ENCODE measurements at places on chromosomes 11 and 22.
A peak's percentile ranks its signal among the peaks of the same experiment; 100 is the strongest.

GRCh38 chr11:97751405-97751804 lies 1269.3 kb upstream of the CNTN5 start:
- DNase-seq = no peak

GRCh38 chr22:18947905-18948304 lies 11.8 kb upstream of the PRODH start:
- no peak for DNase-seq

DNA sequence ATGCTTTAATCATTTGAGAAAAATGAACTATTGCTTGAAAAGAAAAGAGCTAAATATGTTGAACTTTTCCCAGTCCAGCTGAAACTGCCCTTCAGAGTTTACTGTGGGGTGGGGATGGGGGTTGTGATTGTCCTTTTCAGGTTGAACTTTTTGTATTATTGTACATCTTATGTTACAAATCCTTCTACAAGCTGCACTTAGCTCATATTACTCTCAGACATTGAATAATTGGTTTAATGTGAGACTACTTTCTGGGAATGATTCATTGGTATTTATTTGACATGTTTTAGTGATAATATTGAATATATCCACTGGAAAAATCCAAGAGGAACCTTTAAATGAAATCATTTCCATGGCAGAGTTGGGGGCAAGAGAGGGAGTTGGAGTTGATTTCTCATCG lies 84.9 kb downstream of the ATXN10 start:
- DNase-seq = no peak

GRCh38 chr22:37276776-37277175 lies 5.5 kb upstream of the CYTH4 start:
- DNase-seq = no peak

- no peak for DNase-seq
Observed at GRCh38 chr11:12893787-12894672, 115.1 kb upstream of the RASSF10 start.

GRCh38 chr11:120168960-120169681 lies 31.2 kb upstream of the TRIM29 start:
- DNase-seq = no peak

GRCh38 chr11:84313830-84314359 lies 1027.7 kb upstream of the CCDC90B start:
- DNase-seq = no peak

GRCh38 chr11:114348200-114349191 lies 51.8 kb downstream of the C11orf71 start:
- DNase-seq = peak; percentile 72

DNA sequence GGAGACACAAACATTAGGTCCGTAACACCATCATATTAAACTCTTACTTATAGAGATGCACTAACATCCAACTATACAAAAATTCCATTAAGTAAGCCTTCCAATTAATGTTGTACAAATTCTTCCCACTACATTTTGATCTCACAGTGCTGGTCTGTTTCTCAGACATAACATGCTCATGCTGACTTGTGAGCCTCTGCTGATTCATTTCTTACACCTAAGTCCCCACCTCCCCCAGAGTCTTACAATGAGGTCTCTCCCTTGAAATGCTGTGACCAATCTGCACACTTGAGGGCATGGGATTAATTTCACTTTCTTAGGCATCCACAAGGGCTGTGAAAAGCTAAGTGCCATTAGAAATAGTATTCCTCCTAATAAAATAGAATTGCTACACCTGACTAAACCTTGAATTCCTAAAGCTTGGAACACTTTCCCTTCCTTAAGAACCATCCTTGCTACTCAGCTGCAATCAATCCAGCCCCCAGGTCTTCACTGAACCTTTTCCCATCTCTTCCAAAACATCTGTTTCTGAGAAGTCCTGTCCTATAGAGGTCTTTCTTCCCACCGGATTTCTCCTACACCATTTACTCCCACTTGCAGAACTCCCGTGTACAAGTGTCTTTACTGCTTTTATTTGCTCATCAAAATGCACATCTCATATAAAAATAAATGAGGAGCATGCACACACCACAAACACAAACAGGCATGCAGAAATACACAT lies 2.0 kb downstream of the HBG1 start:
- no peak for DNase-seq

DNA sequence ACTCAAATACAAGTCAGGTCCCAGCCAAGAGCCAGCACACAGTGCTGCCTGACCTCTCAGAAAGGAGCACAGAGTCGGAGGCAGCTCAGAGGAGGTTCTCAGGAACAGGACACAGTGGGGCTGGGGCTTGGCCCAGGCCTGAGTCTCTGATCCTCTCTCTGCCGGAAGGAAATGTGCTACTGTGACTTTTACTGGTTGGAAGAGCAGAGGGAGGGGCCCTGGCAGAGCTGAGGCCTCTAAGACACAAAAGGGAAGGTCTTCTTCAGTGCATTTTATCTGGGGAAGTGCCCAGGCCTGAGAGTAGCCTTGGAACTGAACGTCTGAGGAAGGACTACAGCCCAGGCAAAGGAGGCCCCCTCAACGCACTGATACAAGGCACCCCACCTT lies 16.2 kb upstream of the CASTOR1 start:
- DNase-seq = no peak

- DNase-seq = no peak
Observed at GRCh38 chr11:107858217-107859070, at the start of gene SLC35F2. Gene SLC35F2 (minus strand): TSS chr11:107858787. CDS start chr11:107858767, 20 bp downstream.

DNA sequence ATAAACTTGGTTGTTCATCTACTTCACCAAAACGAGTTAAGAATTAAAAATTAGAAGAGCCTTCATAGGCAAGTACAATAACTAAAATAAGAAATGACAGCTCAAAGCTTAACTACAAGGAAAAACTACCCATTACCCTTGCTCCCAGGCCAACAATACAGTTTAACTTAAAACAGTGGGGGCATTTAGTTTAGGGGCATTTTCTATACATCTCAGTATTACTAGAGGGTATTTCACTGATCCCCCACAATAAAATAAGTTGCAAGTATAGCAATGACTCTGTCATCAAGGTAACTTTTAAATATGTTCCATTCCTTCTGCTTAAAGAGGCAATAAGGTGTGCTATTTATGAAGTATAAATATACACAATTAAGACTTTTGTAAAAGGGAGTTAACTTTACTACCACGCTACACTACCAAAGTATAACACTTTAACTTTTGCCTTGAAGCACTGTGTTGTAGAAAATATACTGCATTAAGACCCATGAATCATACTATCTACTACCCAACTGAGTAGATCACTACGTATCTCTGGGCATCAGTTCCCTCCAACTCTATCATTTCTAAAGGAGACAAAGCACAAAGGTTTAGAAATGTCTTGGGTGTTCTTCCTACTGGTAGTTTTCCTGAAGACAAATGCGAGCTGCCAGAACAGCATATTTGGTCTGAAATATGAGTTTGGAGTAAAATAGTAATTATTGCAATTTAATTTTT lies 29.8 kb downstream of the CHORDC1 start:
- DNase-seq = no peak

- no peak for DNase-seq
Observed at GRCh38 chr11:5504403-5504921, 5.3 kb downstream of the UBQLN3 start.

DNA sequence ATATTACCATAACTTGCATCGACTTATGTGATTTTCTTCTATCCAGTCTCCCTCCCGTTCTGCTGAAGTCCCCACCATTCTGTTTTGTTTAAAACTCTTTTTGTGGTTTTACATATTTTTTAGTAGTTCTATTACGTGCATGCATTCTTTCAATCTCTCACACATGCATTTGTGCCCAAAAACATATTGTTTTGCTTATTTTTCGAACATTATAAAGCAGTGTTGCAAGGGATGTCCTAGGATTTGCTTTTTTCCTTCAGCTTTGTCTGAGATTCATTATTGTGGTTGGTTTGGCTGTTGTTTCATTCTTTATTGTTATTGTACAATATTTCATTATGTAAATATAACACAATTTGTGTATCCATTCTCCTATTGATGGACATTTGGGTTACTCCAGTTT lies 235.7 kb downstream of the DYNC2H1 start:
- no peak for DNase-seq

- DNase-seq = no peak
Observed at GRCh38 chr11:94958121-94958696, 15.1 kb downstream of the CWC15 start.

DNA sequence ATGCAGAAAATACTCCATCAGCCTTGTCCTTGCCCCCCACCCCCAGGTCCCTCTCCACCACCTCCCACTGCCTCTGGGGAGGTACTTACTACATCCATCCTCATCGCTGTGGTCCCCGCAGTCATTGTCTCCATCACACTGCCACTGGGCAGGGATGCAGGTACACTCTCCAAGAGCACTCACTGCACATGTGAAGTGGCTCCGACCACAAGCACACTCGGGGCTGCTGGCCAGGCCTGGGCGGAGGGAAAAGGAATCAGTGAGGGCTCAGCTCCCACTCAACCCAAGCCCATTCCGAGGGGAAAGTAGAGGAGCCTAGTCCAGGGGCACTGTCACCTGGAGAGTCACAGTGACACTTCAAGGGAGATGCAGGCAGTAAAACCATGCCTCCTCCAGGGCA lies 15.7 kb downstream of the LRP4 start:
- no peak for DNase-seq

GRCh38 chr11:104968856-104969776 lies 742 bp upstream of the CASP4 start:
- peak; percentile 6 for DNase-seq

DNA sequence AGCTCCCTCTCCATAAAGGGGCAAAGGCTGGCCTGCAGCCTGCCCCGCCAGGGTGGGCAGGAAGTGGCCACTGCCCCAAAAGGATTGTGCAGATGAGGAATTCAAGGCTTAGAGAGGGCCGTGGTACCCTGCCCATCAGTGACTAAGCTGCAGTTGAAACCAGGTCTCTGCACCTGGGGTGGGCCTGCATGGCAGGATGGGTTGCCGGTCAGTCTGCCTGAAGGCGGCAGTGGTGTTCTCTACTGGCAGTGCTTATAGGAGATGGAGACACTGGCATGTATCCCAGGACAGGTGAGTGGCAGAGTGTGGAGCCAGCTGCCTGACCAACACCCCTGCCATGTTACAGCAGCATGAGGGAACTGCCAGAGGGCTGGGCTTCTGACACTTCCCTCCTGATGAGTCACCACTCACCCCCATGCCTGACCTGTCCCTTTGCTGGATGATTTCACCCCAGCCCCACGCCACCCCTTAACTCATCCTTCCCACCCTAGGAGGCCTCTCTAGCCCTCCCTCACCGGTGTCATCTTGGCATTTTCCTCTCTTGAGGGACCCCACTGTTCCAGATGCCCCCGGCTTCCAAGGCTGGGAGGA lies 70.2 kb upstream of the LMO1 start:
- DNase-seq = no peak

DNA sequence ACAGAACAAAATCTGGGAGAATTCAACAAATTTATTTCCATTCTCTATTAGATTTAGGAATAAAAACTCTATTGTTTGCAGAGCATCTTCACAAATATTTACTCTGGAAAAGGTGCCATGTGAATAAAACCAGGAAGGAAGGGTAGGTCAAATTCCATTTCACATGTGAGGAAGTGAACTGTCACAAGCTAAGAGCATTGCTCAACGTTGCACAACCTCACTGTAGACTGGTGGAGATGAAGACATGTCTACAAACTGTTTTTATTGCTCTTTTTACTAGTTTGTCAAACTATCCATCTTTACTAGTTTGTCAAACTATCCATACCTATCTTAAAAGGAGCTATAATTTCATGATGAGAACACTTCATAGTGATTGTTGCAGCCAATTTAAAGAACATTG lies 236.4 kb downstream of the CNTN5 start:
- no peak for DNase-seq

DNA sequence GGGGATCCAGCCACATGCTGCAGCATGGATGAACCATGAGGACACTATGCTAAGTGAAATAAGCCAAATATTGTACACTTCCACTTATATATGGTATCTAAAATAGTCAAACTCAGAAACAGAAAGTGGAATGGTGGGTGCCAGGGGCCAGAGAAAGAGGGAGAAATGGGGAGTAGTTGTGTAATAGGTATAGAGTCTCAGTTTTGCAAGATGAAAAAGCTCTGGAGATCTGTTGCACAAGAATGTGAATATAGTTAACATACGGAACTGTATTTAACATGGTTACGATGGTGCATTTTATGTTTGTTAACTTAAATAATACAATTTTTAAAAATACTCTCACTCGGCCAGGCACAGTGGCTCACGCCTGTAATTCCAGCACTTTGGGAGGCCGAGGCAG lies 21.2 kb downstream of the GDPD5 start:
- no peak for DNase-seq

GRCh38 chr11:1373536-1374214 lies 16.1 kb upstream of the BRSK2 start:
- DNase-seq = no peak

DNA sequence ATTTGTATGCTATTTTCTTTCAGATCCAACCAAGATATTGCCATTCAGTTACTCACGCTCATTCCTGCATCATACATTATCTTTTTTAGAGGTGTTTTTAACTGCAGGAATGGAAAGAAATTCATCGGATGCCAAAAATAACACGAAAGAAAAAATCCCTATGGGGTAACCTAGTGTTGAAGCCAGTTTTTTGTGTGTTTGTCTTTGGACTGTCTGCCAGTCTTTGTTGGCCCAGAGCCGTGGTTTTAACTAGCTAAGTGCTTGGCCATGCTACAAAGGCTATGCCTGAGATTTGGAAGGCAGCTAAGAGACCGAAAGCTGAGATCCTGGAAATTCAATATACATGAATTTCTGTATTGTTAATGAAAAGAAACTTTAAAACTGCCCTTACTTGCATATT lies 309.8 kb upstream of the CNTN5 start:
- DNase-seq = no peak

DNA sequence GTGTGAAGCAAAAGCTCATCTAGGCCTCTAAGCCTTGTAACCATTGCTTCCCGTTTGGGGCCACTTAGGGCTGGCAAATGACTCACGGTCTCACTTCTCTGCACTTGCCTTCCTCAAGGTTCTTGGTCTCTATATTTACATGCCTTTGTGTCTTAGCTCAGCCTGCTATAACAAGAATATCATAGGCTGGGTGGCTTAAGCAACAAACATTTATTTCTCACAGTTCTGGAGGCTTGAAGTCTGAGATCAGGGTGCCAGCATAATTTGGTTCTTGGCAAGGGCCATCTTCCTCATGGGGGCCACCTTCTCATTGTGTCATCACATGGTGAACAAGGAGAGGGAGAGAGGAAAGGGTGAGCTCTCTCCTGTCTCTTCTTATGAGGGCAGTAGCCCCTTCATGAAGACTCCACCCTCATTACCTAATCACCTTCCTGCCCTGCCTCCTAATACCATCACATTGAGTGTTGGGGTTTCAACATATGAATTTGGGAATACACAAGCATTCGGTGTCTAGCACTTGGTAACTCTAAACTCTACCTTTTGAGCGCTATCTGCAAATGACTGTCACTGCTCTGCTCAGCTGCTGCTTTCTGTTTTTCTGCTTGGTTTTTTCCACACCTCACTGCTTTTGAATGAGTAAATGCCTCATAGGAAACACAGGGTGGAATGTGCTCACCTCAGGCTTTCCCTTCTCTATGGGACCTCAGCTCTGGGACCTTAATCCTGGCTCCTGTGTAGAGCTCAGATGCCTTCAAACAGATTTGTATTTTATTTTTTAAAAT lies 16.2 kb upstream of the ME3 start:
- DNase-seq = peak; percentile 35

DNA sequence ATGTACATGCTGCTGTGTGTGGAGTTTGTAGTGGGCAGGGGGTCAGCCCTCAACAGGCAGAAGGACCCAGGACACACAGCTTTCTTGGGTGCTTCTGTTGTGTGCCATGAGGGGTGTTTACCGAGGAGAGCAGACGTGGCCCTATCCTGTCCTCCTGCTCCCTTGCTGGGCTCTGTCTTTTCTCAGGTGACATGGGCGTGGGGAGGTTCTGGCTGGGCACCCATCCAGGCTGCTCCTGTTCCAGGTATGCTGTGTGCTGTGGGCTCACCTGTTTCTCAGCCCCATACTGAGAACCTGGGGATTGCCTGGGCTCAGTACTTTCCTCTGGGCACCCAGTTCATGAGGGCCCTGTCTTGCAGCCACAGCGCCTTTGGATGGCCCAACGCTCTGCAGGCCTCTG lies 23.3 kb downstream of the MICALL1 start:
- no peak for DNase-seq
